Right ventricle myocardium inferior (tissue), 1 donor: ENCODE measurements at places on chromosomes 13 and 19. TPM values are rescaled to one million over a fixed set of nuclear protein-coding genes. Genes with fewer than 3 reads are reported as not detected.
A peak's percentile ranks its signal among the peaks of the same experiment; 100 is the strongest.

- DNase-seq: peak; percentile 82
These were observed 4.7 kb downstream of the PCID2 start for GRCh38 chr13:113203507-113204377.

- no peak for DNase-seq
These were observed 13.0 kb upstream of the SOX1 start for GRCh38 chr13:112053744-112054615.

CCDC194 gene
- total RNA-seq: not detected

CD79A gene
- 0.19 TPM for total RNA-seq

DNA sequence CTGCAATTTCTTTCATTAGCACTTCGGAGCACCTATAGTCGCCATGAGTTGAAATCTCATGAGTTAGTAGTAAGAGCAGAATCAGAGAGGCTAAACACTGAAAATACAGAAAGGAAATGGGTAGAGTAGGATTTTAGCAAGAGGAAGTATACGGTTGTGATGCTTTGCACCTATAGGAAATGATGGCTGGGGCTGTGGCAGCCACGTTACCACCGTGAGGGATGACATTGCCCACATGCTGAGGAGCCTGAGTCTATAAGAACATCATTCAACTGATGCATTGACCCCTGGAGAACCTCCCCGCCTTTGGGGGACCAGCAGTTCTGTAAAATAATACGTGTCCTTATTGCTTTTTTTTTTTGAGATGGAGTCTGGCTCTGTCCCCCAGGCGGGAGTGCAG is 20.4 kb downstream of the FAM187B start:
- DNase-seq: no peak

- DNase-seq: peak; percentile 73
These were observed 687 bp downstream of the ILF3 start for GRCh38 chr19:10654610-10655456.

- DNase-seq: no peak
These were observed 83.7 kb downstream of the MAB21L1 start for GRCh38 chr13:35392768-35393167.

DNA sequence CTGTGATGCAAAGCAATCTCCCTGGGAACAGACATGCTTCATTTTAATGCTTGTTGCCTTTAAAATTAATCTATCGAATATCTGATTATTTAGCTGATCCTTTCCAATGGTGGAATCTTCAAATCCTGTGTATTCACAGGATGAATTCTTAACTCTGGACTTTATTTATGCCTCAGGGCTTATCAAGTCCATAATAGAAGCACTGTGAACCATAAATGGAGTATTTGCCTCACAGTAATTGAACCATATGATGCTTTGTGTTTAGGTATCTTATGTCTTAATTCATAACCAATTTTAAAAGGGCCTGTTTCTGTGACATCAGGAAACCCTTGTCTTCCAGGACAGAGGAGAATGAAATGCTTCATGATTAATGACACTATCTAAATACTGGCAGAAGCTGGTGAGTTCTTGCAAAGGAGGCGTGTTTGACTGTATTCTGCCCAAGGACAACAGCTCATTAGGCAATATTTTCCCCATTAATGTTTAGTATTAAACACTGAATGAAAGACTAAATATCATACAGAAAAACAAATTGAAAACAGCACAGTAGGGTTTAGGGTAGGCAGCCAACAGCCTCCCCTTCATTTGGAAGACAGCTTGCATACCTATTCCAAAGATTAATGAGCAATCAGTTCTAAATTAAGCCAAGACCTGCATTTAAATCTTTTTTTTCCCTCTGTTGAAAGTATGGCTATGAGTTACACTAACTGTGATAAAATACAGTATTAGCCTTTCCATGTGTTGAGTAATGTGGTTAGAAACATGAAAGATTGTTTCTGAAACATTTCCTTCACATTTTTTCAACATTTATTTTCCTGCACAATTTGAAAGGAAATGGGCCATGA is 709.4 kb downstream of the PCDH9 start:
- no peak for DNase-seq

GRCh38 chr19:15234431-15235130 is 2.3 kb upstream of the EPHX3 start:
- DNase-seq: no peak

TLE6 gene
- total RNA-seq: 1.1 TPM

CCDC70 gene
- not detected for total RNA-seq

CABP5 gene
- not detected for total RNA-seq

PSG2 gene
- total RNA-seq: not detected

- no peak for DNase-seq
These were observed 26.7 kb downstream of the ZMYM2 start for GRCh38 chr13:19985219-19985556.

- no peak for DNase-seq
These were observed 366.2 kb downstream of the DNAJC15 start for GRCh38 chr13:43389573-43389972.
